ENCODE measurements at places on chromosomes 4 and X.

DNA sequence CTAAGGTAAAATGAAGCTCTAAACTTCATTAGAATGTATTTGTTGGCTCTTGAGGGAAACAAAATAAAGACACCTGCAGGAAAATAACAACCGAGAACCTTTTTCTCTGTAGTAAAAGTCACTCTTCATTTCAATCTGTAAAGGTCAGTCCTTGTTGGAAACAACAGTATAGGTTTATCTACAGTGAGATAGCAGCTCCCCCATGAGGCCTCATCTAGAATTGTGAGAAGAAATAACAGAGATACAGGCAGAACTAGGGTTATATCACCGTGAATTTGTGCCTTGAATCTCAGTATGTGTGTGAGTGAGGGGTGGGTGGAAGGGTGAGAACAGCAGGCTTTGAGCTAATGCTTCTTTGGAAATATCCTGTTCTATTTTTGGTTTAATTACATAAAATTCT is 107.8 kb upstream of the FMR1 start:
- DNase-seq: no peak

DNA sequence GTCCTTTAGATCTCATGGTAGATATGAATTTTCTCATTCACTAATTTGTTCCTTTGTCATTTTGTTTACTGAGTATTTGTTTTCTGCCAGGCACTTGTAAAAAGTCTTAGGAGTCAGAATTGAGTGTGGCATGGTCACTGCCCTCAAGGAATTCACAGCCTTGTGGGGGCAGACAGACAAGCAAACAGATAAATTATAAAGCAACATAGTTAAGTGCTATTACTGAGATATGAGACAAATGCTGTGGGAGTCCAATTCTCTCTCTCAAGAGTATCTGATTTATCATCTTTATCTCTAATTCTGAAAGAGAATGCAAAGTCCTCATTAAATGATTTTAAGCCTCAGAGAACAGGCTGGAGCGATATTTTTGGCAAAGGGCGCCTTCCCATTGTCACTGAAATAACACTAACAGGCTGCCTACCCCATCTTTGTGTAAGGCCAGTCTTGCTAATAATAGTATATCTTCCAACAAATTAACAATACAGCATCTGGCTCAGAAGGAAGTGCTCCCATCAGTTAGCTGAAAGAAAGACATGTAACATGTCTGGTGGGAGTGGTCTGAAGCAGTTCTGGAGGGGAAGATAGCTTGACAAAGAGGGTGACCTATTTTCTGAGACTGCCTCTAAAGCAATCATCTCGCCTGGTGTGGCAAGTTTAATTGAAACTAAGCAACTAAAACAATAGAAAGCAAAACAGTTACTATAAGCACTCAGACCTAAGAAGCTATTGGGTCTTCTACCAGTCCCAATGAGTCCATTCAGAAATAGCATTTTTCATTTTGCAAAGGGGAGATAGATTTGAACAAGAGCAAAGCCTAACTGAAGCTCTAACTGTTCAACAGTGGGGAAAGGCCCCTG is 61.5 kb upstream of the AMOT start:
- no peak for DNase-seq

GRCh38 chr4:52665592-52665991 is 6.5 kb upstream of the USP46 start:
- no peak for DNase-seq

GRCh38 chr4:102825261-102826091 is 1.9 kb downstream of the UBE2D3 start:
- peak; percentile 3 for DNase-seq

DNA sequence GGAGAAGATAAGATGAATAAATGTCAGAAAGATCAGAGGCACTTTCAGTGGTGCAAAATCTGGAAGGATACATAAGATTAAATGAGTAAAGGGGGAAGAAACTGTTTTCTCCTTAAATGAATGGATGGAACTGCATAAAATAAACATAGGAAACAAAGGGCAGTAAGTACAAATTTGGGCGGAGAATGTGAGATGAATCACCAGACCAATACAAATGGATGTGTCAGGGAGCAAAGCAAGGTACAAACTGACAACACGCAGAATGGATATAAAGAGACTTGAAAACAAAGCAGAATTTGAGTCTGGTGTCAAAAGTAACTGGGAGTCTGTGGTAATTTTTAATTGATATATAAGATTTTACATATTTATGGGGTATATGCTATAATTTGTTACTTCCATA is 175.3 kb upstream of the PCDH18 start:
- DNase-seq: no peak
